Stimulated activated CD8-positive, alpha-beta memory T cell treated with anti-CD3 and anti-CD28 coated beads, Interleukin-15, amount 100 ng/mL, for 48 hours (primary cell): ENCODE measurements at places on chromosomes 2 and 18.

DNA sequence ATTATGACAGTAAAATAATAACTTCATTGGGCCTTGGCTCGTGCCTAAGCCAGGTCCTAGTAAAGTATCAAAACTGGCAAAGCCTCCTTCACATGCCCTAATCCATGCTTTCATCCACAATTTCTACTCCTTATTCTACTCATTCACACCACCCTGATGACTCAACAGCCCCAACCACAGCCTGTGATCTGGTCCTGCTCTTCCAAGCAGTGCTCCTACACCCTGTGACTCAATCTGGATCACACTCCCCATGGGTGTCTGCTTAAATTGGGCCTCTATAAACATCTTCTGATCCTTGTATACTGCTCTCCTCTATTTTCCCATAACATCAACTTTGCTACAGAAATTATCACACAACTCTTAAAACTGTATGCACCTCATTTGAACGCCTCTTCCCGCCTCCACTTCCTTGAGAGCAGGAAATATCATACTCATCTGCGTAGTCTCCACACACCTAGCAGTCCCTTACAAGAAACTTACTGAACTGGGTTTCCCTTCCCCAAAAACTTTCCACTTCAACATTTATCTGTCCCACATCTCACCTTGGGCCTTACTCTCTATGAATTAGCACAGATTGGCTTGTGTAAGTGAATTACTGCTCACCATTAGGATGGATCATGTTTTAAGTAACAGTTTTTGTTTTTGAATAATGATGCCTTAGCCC is 15.9 kb downstream of the GTF3C3 start:
- DNase-seq, result peak; percentile 16

GRCh38 chr2:47201224-47201623 is 46.1 kb upstream of the STPG4 start:
- no peak for DNase-seq

DNA sequence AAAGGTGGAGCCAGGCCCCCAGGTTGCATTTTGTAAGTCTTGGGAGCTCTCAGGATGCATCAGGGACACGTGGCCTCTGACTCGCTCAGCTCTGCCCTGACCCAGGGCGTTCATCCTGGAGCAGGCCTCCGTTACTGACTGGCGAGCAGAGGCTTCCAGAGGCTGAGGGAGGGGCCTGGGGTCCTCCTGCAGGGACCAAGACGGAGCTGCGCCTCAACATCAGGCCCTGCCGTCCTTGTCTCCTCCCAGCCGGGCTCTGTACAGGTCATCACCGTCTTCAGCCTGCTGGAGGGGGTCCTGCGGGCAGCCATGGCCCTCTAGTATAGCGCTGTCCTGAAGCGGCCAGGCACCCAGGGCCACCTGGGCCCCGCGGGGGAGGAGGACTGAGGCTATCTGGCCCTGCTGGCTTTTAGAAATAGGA is 10.2 kb upstream of the ALPP start:
- no peak for DNase-seq

DNA sequence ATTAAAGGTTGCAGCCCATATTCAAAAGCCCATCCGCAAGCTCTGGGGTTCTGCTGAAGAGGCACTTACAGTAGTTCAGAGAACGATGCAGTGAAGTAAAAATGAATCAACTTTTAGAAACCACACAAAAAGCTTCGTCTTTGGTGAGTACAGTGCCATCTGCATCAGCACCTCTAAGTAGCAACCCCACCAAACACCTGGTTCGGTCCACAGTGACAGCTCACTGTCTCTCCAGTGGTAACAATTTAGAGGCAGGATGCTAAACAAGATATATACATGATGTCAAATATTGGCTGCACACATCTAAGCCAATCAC is 275.4 kb upstream of the TCF4 start:
- DNase-seq, result no peak

DNA sequence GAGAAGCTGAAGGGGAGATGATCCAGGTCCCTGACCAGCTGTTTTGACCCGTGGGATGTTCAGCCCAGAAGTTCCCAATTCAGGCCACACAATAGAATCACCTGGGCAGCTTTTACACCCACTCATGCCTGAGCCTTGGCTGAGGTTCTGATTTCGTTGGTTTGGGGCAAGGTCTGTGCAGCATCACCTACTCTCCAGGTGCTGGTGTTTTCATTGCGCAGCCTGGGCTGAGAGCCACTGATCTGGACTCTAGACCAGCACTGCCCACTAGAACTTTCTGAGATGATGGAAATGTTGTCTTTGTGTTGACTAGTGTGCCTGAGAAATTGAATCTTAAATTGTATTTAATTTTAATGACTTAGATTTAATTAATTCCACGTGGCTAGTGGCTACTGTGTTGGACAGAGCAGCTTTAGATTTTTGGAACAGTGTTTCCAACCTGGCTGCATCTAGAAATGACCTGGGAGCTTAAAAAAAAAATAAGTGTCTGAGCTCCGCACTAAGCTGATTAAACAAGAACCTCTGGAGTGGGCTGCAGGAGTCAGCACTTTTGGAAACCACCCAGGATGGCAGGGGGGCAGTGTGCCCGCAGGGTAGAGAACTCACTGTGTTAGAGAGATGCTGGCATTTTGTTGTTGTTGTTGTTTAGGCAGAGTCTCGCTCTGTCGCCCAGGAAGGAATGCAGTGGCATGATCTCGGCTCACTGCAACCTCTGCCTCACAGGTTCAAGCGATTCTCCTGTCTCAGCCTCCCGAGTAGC is 33.7 kb downstream of the DYSF start:
- no peak for DNase-seq

- no peak for DNase-seq
These were observed 1.5 kb downstream of the INO80D start for GRCh38 chr2:206084439-206084869.

- DNase-seq, result no peak
These were observed 149.9 kb upstream of the SCN7A start for GRCh38 chr2:166643980-166644379.

DNA sequence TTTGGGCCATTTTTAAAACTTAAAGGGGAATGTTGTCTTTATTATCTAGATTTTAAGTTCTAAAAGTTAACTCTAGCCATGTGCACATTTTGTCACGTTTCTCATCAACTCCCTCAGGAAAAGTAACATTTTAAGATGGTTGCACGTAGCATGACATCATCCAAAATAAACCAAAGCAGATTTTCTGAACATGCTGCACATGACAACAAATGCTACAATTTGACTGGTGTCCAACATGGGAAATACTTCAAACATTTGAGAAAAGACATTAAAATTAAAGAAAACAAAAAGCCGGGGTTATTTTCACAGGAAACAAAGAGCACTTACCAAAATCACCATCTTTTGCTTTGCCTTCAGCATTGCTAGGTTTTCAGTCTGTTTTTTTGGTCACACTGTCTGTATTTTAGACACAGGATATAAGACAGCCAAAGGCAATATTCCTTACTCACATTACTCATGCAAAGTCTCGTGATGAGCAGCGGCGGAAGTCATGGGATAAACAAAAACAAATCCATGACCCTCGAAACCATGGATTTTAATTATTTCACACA is 51.3 kb upstream of the RND3 start:
- no peak for DNase-seq

DNA sequence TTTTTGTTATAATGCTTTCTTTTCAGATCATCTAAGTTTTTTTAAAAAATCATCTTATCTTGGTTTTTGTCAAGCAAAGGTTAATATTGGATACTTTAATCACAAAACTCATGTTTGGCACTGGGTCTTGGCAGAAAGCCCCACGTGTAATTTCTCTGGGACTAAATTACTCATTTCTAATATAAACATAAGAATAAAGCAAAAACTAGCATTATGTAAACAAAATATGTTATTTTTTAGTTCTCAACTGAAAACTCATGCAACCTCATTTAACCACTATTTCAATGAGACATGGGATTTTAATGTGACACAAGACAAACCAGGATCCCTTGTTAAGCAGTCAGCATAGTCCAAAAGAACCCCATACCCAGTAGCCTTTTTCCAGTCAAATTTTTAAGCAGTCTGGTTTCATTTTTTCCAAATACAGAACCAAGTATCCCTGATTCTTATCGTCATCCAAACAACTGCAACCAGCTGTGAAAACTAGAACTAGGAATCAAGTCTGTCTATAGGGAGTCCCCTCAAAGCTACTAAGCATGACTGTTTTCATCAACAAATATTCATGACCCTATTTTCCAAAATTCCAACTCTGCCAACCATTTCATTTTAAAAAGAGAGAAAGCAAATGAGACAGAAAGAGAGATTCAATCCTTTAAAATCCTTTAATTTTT is 27.1 kb downstream of the PID1 start:
- no peak for DNase-seq

DNA sequence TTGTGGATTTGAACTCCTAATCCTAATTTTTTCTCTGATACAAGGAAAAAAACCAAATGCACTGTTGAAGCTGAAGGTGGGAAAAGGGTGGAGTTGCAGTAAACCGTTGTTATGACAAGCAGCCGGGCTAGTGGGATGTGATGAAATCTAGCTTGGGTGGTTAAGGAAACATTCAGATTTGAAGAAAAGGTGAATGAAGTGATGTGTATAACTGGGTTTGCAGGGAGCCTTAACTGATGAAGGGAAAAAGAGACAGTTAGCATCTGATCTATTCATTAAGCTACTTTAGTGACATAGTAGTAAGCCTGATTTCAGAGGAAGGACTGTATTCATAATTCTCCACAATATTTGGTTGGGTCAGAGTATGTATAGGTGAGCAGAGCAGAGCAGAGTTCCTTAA is 3.5 kb downstream of the EML6 start:
- DNase-seq, result no peak

GRCh38 chr2:218125095-218125494 is 733 bp upstream of the CXCR2 start:
- no peak for DNase-seq

DNA sequence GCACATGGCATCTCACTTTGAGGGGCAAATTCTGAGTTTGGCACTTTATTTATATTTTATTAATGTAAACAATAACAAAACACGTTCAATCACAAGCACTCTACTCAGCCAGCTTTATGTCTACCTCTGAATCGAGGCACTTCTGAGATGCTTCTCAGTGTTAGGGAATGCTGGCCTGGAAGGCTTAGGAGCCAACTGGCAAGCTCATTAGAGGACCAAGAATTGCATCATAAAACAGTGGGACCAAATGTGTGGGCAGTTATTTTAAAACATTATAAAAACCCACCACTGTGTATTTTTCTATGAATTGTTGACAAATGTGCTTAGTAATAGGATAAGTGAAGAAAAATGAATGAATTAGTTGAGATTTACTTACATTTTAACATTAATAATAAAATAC is 46.8 kb upstream of the SMIM21 start:
- no peak for DNase-seq

DNA sequence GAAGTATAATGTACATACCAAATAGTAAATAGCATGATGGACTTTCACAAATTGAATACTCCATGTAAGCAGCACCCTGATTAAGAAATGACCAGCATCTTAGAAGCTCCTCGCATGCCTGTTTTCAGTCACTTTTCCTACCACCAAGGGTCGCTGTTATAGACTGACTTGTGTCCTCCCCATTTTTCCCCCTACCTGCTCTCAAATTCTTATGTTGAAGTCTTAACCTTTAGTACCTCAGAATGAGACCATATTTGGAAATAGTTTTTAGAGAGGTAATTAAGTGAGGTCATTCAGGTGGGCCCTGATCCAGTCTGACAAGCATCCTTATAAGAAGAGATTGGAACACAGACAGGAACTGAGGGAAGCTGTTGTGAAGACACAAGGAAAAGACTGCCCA is 125.9 kb downstream of the LYPD6 start:
- DNase-seq, result no peak

- DNase-seq, result no peak
These were observed 481.2 kb downstream of the NUP35 start for GRCh38 chr2:183605440-183605839.

- no peak for DNase-seq
These were observed 218.7 kb downstream of the ARHGAP15 start for GRCh38 chr2:143347901-143348414.

DNA sequence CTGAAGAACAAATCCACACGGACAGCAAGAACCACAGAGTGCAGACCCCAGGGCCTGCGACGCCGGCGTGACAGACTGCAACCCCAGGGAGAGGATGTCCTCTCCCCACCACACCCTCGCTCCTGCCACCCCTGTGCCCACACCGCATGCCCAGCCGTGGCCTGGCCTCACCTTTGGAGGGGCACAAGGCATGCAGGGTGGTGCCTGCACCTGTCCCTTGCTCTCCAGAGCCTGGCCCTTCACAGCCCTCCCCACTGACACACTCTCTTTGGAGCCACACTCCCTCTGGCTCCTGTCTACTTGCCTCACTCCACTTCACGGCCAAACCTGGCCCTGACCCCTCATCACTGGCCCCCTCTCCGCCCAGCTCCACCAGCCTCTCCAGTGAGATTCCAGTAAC is 9.3 kb downstream of the THAP4 start:
- DNase-seq, result no peak

- DNase-seq, result no peak
These were observed 1.4 kb downstream of the CMPK2 start for GRCh38 chr2:6864231-6864754.

DNA sequence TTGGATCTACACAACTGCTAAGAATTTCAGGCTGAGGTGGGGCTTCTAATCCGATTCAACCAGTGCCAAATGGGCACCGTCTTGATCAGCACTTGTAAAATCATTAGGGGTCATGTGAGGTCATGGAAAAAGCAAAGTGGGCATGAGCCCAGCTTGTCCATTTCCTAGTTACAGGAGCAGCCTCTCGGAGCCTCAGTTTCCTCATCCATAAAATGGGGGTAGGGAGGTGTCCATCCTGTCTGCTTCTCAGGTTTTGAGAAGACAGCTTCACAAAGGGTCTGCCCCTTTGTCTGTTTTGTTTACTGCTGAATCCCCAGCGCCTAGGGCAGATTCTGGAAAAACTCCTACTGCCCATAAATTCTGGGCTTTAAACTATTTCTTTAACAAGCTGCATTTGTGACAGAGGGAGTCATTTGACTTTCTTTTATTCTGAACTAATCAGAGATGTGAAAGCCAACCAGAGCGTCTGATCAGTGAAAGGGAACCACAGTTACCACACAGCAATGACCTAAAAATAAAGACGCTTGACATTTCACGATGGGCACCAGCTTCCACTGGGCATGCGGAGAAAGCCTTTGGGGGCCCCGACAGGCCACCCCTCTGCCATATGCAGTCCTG is 38.9 kb downstream of the DNMT3A start:
- no peak for DNase-seq

- DNase-seq, result no peak
These were observed 217 bp downstream of the PXDN start for GRCh38 chr2:1744151-1744445.

DNA sequence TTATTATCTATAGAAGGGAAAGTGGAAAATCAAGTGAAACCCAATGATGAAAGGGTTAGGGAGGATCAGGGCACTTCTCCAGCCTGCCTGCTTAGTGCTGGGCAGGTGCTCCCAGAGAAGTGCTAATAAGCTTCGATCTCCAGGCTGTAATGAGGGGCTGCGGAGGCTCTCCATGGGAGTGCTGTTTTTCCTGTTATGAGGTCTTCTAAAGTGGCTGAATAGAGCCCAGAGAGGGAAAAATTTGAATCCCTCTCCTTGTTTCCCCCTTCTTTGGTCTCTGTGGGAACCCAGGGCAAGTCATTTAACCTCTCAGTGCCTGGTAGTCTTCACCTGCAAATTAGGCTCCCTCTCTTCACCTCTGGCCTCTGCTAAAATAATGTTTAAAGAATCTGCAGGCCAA is 351.7 kb upstream of the DCC start:
- no peak for DNase-seq
